ENCODE measurements at places on chromosomes 2 and 18.

GRCh38 chr2:54176577-54176976 lies 61.2 kb downstream of the ACYP2 start:
- DNase-seq = peak; percentile 16

DNA sequence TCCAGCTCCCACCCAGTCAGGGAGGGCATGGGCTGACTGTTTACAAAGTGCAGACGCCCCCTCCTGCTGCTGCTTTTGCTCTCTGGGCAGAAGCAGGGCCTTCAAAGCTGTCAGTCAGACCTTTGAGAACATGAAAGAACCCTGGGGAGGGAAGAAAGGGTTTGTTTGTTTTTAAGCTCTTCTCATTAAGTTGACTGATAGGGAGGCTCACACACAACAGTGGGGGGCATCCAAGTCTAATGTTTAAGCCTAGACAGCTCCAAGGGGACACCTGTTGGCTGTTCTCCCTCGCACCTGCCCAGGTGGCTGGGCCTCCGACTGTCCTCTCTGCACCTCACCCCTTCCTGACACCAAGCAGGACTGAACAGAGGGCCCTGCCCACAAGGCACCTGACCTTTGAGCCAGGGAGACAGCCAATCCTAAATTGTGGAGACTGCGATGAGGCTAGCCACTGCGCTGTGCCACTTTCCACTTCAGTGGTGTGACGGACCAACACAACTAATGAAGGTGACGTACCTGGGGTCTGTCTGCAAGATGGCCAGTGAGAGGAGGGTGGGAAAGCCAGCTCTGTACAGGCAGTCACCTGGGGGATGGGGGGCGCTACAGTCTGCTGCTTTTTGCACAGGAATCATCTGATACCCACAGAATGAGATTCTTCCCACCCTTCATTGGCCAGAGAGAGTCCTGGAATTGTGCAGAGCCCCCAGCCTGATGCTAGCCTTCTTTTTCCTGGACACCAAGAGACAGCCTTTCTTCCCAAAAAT lies 16.3 kb downstream of the ST6GAL2 start:
- no peak for DNase-seq

GRCh38 chr2:60544062-60544461 lies 9.4 kb downstream of the BCL11A start:
- no peak for DNase-seq

- no peak for DNase-seq
Observed at GRCh38 chr2:225431105-225431863, 31.8 kb downstream of the NYAP2 start.

DNA sequence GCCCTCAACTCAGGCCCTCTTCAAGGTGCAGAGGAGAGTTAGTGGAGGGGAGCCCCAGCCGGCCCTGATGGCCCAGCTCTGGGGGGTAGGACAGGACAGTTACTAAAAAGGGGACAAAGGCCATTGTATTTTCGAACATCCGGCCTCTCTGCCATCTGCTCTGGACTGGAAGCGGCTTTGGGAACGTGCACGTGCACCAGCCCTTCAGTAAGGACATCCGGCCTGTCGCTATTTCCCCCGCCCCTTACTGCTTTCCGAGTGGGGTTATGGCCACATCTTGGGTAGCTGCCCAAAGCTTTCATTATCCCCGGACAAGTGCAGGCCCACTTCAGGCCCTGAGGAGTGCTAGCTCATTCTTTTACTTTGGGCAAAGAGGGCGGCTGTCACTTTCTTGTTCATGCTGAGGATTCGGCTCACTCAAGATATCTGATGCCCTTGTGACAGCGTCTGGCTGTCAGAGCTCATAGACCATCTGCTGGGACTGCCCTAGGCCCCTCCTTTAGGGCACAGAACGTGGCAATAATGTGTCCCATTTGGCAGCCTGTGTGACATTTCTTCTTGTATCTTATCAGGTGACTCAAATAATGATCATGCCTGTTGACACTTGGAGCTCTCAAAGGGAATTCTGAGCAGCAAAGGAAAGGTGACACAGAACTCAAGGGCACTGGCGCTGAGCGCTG lies 17.5 kb downstream of the SLC4A3 start:
- no peak for DNase-seq

DNA sequence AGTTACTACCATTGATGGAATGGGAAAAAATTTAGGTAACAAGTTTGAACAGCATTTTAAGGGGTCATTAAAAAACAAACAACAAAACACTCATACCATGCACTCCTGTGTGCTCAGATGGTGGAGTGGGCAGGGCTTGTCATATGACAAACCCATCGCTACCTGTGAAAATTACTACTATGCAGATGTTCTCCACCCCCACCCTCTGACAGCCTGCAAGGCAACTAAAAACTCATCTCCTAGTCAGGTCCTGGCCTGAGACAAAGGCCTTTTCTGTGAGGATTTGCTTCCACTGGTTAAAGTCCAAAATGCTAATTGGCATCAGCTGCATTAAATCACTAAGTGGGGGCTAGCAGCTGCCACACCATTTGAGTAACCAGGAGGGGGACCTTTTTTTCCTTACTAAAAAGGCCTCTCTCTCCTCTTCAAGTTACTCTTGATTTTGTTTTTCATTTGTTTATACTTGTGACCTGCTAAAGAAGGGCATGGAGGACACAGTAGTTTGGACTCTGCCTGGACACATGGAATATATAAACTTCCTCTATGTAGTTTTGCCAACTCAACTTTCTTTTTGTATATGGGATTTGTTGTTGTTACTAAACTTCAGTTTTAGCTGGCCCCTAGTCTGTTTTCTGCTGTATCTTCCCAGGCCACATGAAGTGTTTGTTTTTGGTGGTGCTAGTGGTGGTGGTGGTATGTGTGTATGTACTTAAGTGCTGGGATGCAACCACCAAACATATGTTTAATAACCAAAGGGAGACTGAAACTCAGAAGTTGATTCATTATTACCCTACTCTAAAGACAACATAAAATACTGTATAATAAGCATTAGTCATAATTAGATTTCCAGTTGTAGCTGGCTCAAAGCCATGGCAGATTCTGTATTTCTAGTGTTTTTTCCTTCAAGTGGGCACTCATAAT lies 121.3 kb downstream of the MAP4K4 start:
- no peak for DNase-seq

- no peak for DNase-seq
Observed at GRCh38 chr2:29517413-29517812, 402.2 kb downstream of the CLIP4 start.

DNA sequence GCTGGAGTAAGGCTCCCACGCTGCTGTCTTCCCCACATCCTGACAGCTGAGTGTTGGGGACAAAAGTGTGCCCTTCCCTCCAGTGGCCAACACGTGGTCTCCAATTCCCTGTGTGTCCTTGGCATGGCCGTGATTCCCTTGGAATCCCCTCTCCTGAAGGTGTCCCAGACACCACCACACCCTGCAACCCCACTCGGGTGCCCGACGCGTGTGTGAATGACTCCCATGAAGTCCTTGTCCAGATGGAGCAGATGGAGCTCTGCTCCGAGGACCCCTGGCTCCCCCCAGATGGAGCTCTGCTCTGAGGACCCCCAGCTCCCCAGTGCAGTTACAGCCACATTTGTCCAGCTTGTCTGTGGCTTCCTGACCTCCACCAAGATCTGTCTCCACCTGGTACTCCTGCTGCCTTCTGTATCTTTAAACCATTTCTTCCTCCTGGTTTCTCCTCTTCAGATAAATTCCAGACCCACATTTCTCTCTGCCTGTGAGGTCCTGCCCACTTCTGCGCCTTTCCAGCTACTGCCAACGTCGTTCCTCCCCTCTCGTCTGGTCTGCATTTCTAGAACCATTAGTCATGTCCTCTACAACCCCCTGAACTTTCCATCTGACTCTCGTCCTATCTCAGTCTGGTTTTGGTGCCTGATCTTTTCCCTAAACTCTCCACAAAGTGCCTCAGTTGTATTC lies 86.8 kb upstream of the PXDN start:
- DNase-seq = no peak

DNA sequence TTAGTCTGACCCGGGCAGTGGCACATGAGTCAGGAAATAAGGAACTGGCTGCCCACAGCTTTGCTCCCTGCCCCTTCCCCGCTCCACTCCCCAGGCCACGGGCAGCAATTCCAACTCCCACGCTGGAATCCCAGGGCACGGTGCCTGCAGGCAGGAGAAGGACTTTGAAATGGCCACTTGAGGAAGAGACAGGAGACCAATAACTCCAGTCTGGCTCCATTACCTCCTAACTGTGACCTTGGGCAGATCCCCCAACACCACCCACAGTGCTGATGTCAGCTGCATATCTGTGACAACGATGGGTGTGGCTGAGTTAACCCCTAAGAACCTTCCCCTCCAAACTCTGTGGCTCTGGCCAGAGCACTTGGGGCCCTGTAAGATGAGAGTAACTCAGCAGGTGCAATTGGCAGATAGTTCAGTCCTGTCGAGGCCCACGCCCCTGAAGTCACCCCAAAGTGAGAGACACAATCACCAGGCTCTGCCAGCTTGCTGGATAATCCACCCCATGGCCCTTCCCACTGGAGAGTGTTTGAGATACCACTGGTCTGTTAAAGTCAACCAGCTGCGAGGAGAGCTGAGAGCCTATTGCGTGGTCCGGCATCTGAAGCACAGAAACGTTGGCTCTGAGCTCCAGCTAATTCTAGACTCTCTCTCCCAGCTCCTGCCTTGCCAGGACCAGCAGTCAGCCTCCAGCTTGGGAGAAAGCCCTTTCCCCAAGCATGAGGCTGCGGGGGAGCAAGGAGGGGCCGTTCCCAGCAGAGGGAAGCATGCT lies 175.2 kb downstream of the TNS1 start:
- no peak for DNase-seq

DNA sequence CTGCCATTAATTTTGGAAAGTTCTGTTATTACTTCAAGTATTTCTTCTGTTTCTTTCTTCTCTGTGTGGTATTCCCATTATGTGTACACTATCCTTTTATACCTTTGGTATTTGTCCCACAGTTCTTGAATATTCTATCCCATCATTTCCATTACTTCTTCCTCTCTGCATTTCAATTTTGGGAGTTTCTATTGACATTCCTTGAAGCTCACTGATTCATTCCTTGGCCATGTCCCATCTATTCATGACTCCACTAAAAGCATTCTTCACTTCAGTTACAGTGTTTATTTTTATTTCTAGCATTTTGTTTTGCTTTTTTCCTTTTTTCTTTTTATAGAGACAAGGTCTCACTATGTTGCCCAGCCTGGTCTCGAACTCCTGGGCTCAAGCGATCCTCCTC lies 30.3 kb downstream of the PROC start:
- DNase-seq = peak; percentile 17

DNA sequence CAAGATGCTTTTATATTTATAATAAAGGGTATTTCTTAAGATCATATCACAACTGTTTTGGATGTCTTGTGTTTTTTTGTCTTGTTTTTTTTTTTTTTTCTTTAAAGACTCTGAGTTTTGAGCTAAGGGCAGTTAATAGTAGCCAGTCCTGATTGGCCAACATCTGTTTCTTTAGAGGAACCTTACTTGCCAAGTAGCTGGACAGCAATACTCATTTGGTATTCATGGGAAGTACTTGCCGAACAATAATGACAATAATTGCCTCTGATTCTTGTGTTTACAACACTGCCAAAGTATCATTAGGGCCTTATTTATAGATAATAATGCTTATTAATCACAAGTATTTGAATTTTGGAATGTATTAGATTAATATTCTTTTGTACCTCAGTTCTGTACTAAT lies 17.1 kb upstream of the POU3F3 start:
- no peak for DNase-seq

GRCh38 chr18:56645415-56646016 lies 5.6 kb upstream of the WDR7 start:
- no peak for DNase-seq

GRCh38 chr2:181341855-181342600 lies 115.2 kb upstream of the ITGA4 start:
- DNase-seq = no peak

DNA sequence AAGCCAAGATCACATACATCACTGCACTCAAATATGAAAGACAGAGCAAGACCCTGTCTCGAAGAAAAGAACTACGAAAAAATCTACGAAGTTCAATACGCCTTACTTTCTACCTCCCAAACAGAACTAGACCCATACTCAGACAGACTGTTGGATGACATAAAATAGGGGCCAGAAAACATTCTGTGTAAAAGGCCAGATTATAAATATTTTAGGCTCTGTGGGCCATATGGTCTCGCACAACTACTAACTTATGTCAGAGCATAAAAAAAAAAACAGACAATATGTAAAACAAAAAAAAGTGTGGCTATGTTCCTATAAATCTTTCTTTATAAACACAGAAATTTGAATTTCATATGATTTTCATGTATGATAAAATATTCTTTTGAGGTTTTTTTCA lies 40.8 kb downstream of the NBAS start:
- DNase-seq = no peak

DNA sequence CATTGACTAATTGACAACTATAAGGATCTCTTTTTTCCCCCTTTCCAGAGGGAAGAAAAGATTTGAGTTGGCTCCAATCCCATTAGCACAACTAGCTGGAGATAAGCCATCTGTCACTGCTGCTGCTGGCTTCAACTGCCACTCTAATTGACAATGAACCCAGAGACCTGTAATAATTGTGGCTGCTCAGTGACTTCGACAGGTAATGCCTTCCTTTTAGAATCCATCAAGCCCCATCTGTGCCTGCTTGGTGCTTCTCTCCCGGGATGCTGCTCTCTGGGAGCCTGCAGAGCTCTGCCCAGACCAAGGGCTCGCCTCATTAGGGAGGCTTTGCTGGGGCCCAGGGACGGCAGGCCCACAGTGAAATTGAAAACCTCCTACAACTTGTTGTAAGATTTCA lies 376.7 kb upstream of the SOX11 start:
- DNase-seq = no peak

DNA sequence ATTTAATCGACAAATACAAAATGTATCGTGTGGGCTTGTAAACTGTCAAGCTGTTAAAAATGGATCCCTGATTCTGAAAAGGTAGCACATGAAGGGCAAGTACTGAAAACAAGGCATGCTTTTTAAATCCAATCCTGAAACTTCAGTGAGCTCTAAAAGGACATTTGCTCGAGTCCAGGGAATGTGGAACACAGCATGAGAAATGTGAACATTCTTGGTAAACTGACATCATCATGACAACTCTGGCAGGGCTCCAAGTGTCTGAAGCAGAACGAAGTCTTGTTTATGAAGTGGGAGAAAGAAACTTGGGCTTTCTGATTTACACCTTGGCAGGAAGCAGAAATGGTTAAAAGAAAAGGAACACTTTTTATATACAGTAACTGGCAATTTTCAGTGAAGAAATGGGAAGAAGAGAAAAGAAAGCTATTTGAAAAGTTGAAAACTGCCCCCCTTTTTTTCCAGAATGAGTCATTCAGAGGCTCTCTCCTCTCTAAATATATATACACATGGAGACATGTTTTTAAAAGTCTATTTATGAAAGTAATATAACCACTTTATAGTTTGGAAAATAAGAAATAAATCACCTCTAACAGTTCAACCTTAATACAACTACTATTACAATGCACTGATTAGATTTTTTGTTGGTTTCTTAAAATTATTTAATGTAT lies 120.8 kb downstream of the GAREM1 start:
- DNase-seq = peak; percentile 50
